ENCODE measurements at places on chromosomes 11 and 22.

DNA sequence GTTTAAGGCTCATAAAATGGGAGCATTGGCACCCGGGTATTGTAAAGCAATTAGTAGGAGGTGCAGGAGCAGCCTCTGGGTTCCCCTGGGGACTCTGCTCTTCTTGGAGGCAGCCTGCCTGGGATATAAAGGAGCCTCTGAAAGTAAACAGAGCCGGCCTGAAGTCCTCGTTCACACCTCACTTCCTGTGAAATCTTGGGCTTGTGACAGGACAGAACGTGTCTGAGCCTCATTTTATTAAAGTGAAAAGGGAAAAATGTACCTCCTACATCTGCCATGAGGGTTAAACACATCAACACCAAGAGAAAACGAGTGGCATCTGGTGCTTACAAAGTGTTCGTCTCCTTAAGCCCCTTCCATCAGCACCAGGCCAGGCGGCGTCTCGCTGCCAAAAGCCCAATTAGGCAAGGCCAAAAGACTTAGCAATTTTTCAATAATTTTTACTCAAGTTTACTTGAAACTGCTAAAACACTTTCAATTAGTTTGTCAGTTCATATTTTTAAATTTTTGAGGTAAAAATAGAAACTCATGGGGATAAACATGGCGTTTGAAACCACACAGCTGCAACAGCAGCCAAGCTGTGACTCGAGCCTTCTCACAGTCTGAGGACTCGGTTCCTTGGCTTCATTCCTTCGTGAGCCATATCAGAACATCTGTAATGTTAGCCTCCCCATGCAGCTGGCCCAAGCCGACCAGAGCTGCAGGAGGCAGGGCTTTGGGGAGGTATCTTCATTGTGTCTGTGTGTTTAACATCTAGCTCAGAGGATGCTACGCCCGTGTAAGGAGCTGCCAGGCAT lies 33.6 kb downstream of the MAP6 start:
- peak; percentile 53 for DNase-seq

GRCh38 chr11:21931436-21932101 lies 261.3 kb upstream of the ANO5 start:
- DNase-seq: no peak

DNA sequence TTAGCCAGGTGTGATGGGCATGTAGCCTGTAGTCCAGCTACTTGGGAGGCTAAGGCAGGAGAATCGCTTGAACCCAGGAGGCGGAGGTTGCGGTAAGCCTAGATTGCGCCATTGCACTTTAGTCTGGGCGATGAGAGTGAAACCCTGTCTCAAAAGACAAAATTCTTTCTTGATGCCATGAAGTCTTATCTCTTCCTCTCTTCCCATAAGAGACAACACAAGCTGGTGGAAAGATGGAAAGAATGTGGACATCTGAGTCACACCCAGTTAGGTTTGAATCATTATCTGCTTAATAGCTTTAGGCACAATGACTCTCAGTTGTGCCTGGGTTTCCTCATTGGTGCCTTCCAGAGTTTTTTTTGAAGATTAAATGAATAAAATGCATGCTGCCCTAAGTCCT lies 35.3 kb downstream of the KREMEN1 start:
- DNase-seq: peak; percentile 21

DNA sequence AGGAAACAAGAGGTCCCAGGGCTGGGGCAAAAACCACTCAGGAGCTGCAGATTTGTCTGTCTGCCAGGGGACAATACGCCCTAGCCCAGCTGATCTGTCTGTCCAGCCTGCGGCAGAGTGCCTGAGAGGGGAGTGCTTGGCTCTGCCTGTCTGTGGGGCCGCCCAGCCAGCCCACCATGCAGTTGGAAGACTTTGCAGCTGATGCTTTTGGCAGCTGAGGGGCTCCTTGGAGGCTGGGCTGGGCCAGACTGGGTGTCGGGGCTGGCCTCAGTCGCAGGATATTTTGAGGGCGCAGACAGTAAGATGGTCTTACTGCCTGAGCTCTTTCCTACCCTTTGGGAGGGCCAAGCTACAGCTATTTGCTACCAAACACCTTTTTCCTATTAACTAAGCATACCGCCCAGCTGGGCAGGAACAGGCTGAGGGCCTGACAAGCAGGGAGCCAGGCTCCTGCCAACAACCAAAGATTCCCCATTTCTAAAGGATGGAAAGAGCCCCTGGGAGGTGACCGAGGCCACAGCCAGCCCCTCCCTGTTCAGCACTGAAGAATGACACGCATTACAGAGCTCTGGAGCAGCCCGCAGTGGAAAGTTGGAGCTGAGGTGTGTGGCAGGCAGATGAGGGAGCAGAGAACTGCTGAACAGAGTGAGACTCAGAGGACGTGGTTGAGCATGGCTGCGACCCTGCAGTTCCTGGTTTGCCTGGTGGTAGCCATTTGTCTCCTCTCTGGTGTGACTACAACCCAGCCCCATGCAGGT lies at the start of gene FAM180B:
FAM180B (plus strand) TSS at position 581 of the 758 bp plus-strand sequence; CDS start at position 672, 91 bp downstream.
- DNase-seq: no peak

- no peak for DNase-seq
Measured at GRCh38 chr11:80136991-80137390, 696.2 kb upstream of the TENM4 start.

- DNase-seq: no peak
Measured at GRCh38 chr11:61157743-61158142, 3.5 kb downstream of the VPS37C start.

DNA sequence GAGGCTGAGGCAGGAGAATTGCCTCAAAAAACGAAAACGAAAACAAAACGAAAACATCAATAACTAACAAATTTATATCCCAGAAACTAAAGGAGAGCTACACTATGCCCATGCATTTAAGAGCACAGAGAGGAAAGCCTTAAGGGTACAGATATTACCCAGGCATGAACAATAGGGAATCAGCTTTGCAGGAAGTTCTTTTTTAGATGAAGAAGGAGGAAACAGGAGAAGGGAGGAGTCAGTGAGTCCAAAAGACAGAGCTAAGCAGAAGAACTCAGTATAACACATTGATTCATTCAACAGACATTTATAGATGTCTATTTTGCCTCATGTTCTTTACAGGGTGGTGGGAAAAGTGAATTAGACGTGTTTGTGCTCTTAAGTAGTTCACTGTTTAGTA lies 8.3 kb downstream of the MRPL17 start:
- DNase-seq: no peak

GRCh38 chr11:12280838-12281565 lies 96.4 kb upstream of the PARVA start:
- no peak for DNase-seq

DNA sequence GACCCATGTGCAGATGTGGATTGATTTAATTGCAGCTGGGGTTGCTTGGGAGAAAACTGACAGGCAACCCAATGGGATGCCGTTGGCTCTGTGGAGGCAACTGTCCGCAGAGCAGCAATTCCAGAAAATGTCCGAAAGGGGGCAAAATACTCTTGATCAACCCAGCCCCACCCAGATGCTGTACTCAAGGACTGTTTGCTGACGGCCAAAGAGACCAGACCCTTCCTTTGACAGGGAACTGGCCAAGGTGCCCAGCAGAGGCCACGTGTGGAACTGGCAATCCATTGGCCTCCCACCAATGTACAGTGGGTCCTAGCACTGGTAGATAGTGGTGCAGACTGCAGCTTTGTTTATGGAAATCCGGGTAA lies 29.7 kb upstream of the KCNA4 start:
- DNase-seq: no peak

- DNase-seq: peak; percentile 93
Measured at GRCh38 chr11:68436985-68437926, 23.3 kb upstream of the PPP6R3 start.

DNA sequence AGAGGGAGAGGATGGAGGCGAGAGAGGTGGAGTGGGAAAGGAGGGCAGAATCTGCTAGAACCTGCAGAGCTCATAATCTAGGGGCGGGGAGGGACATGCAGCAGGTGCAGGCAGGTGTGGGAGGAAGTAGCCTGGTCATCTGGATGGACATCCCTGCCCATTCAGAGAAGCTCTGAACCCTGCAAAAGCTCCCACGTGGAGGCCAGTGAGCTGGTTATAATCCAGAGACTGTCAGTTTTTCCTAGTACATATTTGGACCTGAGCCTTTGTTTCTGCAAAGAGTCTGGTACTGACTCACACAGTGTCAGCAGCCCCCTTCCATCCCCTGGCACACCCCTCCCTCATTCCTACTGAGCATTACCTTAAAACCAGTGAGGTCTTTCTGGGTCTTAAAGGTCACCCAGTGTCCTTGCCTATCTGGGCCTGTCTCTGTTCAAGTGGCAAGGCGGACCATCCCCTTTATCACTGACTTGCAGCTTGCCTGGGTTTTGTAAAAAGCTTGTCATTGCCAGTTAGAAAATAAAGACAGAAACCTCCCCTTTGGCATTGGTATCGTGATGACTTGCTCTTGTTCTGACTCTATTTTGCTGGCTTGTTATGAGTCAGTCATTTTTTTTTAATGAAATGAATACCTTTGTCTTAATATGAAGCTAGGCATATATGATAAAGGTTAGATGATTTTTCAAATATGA lies 26.1 kb downstream of the PTPRJ start:
- DNase-seq: peak; percentile 56

DNA sequence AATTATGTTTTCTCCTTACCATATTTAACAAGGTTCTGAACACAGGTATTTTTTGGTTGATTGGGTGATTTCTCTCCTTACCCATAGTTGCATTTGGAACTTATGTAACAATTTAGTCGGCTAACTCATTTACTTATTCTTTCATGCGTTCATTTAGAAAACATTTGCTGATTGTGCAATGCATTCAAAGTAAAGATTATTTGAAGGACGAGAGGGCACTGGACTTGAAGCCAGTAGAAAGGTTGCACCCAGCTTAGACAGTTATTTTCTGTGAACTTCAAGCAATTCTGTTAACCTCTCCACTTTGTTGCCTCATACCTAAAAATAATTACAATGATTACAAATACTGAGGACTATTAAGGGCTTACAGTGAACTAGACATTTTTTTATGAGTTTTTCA lies 769.6 kb downstream of the LRRC4C start:
- DNase-seq: no peak

DNA sequence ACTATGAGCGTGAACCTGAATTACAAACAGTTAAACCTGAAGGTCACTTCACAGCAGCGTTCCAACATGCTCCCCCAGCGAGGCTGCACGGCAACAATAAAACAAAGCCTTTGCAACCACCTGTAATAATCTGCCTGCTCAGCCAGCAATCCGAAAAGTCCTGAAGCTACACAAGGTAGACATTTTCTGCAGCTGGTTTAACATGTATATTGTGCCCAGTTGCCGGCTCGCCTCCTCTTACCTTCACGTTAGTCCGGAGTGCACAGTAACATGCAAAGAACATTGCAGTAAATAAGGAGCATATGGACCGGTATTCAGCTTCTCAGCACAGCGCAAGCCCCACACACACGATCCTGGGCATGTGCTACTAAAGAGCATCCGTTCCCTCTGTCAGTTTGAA lies 704.3 kb downstream of the DLG2 start:
- no peak for DNase-seq

GRCh38 chr11:86811637-86812321 lies 11.4 kb downstream of the PRSS23 start:
- peak; percentile 57 for DNase-seq

GRCh38 chr11:59142530-59143507 lies at the start of gene FAM111A:
TSS of gene FAM111A (plus strand) at chr11:59142856. CDS start at chr11:59148873, 6,017 bp downstream.
- peak; percentile 91 for DNase-seq

DNA sequence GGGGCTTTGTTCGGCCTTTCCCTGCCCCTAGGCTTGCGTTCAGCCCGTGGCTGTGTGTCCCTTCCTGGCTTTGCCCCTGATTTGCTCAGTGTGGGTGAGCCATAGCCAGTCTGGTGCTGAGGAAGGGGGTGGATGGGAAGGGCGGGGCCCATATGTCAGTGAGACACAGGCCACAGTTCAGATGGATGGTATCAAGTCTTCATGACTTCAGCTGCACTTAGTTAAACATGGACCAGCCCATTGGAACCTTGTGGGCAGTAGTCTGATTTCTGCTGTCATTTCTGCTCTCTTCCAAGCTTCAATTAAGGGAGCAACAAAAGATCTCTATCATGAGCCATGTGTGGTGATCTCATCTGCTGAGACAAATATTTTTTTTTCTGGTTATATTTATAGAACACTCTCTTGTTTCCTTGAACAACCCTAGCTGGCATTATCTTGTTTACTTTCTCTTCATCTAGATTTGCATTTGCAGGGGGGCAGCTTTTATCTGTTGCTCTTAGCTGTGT lies 21.6 kb upstream of the PEX26 start:
- peak; percentile 76 for DNase-seq

DNA sequence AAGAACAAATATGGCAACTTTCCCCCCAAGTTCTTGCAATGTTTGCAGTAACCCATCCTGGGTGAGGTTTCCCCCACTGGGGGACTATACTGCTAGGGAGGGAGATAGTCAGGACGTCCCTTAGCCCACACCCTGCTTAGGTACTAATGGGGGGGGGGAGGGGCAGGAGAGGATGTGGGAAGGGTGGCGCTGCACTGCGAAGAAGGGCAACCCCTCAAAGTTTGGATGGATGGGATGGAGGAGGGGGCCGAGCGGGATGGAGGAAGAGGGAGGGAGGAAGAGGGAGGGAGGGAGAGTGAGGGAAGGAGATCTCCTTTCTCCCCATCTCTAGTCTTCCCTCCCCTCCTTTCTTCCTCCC lies 100.6 kb upstream of the HSD17B12 start:
- no peak for DNase-seq

DNA sequence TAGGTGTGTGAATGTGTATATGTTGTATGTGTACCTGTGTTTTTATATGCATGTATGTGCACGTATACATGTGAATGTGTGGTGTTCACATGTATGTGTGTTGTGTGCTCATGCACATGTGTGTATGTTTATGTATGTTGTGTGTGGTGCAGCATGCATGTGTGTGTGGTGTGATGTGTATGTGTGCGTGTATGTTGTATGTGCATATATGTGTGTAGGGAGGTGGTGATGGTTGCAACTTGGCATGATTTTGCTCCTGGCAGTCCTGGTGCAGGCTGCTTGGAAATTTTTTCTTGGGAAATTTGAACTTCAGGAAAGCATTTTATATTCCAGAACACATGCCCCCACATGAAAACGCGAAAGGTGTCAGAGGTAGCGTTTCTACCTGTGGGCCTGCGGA lies 1177.8 kb downstream of the TBC1D22A start:
- no peak for DNase-seq

DNA sequence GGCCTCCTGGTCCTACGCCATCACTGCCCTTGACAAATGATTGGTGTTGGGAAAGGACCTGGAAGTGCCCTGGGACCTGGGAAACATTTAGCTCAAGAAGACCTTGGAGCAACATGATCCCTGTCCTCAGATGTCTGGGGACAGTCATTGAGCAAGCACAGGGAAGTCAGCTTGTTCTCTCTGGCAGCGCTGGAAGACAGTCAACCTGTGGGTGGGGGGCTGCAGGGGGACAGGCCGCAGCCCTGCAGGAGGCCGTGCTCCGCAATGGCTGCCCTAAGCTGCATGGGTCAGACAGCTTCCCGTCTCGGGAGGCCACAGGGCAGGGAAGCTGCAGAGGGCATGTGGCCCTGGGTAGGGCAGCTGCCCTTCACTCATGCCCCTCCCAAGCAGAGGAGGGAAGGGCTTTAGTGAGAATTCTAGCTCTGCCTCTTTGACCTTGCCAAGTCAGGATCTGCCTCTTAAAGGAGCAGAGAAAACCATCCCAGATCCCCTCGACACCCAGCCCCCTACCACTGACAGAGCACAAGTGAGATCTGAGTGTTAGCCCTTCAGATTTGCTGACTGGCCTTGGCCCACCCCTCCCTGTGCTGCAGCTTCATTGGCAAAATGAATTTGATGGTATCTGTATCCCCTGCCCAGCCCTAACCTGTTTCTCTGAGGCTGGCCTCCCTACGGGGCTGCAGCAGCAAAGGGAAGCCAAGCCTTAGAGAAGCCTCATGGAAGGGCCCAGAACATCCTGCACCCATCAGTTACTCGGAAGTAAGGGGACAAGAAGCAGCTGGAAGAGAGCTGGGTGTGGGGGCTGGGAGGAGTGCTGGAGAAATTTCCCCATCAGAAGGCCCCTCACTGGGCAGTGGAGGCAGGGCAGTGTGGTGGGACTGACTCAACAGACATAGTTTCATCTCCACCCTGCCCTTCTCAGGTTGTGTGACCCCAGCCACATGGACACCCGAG lies 6.2 kb upstream of the SREBF2 start:
- DNase-seq: no peak

All from AG08396 (cell line).